ENCODE measurements at places on chromosomes 16 and 17.
A peak's percentile ranks its signal among the peaks of the same experiment; 100 is the strongest.

GRCh38 chr17:2282297-2282873, 21.2 kb downstream of the SMG6 start:
- no peak for DNase-seq

GRCh38 chr17:41666708-41667279, 21.9 kb upstream of the EIF1 start:
- peak; percentile 86 for DNase-seq

- DNase-seq = no peak
Observed at GRCh38 chr16:81608523-81609209, 164.1 kb downstream of the CMIP start.

GRCh38 chr17:51035431-51035830, 85.2 kb downstream of the SPAG9 start:
- DNase-seq = no peak

DNA sequence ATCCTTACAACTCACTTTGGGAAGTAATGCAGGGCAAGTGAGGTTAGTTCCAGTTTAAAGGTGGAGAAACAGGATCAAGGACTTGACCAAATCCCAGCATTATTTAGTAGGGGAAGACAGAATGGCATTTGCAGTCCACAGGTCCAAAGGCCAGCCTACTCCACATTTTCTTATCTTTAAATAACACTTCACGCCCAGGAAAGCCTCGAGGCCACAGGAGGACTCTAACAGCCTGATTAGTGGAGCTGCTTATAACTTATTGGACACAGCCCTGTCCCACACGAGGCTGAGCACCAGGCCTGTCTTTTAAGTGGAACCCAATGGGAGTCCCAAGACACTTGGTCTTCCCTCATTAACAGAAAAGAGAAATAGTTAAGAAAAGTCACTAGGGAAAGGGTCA, 12.1 kb upstream of the HYDIN start:
- DNase-seq = no peak

DNA sequence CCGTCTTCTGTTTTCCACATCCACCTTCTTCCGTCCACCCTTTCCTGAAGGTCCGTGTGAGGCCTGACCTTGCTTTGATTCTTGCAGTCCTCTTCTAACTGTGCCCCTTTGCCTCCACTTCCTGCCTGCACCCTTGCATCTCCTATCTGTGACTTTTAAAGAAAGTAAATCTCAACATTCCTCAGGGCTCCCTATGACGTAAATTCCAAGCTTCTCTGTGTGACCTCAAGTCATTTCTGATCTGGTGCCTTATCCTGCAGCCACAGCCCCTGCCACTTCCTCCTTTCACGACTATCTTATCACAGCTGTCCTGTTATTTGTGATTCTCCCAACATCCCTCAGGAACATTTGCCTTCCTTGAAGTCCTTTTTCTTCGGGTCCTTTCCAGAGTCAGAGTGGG, 520.5 kb downstream of the CDH13 start:
- DNase-seq = no peak

- no peak for DNase-seq
Observed at GRCh38 chr16:63050391-63050790, 1014.2 kb upstream of the CDH8 start.

DNA sequence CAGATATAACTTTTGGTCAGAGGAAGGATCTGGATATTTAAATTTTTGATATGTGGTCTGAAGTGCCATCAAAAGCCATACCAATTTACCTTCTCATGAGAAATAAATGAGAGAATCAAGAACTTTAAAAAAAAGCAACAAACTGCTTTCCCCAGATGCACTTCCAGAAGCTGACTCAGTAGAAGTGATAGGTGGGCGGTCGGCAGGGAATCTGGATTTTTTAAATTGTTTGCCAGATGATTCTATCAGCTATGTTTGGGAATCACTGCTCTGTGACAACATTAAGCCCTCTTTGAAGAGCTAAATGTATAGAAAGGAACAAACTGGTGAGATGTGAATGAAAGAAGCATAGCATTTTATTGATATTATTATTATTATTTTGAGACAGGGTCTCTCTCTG, 19.2 kb downstream of the CDH3 start:
- DNase-seq = no peak

Data from CD4-positive, alpha-beta T cell treated with Interferon gamma for 1 hour (primary cell).